HCT116 (cell line): ENCODE measurements at places on chromosomes 11 and 22.

GRCh38 chr11:35163209-35163608 lies 24.2 kb downstream of the CD44 start:
- no peak for DNase-seq

DNA sequence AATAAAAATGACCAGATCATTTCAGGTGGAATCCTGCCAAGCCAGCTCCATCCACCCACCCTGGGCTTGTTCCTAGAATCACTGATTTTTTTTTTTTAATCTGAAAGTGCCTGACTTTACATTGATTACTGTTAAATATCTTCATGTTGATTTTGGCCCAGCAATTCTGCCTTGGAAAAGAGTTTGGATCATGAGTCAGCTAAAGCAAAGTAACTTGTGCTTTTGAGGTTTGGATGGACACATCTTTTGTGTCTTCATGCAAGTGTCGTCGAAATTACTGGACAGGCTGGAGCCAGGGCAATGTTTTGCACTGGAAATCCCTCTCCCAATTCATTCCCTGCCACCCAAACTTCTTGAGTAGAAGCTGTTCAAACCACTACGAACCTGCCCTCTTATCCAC lies 164.0 kb upstream of the SYT13 start:
- DNase-seq = no peak

DNA sequence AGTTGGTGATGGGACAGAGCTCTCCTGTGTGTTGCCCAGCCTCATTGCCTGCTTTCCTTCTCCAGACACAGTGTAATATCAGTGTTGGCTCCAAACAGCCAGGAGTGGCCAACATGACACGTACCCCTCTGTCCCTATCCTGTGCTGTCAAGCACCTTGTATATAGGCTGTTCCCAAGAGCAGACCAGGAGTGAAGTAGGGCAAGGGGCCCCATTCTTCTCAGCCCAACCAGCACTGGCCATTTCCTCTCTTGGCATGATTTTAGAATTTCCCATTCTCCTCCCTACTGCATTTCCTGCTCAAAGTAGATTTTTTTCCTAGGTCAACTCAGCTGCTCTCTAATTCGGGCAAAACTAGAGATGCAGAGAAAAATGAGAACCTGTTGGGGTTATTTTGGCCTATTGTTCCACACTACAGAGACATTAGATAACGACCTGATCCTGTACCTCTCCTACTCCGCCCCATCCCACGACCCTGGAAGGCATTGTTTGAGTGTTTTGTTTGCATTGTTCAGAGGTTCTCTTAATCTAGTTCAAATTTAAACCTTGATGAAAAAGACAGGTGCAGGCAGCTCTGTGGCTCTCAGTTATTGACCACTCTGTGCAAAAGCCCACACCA lies 95.6 kb downstream of the RASSF10 start:
- DNase-seq = no peak

DNA sequence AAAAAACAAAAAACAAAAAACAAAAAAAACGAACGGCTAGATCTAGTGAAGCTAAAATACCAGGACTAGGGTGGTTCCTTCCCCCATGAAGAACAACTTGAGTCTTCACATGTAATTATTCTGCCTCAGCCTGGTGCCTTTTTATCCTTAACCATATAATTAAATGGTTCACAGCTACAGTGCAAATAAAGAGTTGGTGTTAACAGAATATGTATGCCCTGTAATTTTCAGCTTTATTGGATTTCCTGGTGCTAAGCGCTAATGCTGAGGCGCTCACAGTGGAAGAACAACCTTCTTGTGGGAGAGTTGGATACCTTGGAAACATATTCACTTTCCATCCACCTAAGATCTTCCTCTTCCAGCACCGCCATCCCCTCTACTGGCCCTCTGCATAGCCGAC lies 158.5 kb upstream of the SORL1-AS1 start:
- DNase-seq = no peak

- no peak for DNase-seq
Measured at GRCh38 chr11:67356864-67357561, 3.7 kb upstream of the POLD4 start.

DNA sequence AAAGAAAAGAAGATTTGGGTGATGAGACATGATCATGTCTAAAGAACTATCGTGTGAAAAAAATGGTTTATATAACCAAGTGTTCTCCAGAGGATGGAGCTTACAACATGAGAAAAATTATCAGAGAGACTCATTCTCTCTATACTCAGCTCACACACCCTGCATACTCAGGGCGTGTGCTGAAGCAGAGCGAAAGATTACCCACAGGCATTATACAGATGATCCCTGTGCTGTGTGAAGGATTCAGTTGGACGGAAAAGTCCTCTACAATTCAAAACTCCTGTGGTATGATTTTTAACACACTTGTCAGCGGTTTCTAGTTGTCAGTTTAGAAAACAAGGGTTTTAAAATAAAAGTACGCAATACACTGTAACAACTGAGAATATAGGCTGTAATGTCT lies 267.3 kb downstream of the DLG2 start:
- DNase-seq = no peak

- DNase-seq = no peak
Measured at GRCh38 chr11:44580701-44581100, 15.2 kb downstream of the CD82 start.

GRCh38 chr11:106421676-106422292 lies 344.3 kb downstream of the AASDHPPT start:
- no peak for DNase-seq

DNA sequence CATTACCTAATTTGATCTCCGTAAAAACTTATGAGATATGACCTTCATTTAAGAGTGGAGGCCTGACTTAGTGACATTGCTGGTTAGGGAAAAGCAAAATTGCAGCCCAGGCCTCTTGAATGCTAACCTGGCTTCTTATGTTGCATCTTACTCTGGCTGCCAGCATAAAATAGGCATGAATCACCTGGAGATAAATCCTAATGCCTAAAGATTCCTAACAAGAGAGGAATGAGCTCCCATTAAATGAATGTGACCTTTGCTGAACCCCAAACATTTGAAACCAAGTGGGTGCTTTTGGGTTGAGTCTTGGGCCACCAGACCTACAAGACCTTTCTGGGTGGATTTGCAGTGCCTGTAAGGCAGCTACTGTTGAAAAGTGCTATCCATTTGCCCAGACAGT lies 1145.6 kb upstream of the TENM4 start:
- DNase-seq = no peak

DNA sequence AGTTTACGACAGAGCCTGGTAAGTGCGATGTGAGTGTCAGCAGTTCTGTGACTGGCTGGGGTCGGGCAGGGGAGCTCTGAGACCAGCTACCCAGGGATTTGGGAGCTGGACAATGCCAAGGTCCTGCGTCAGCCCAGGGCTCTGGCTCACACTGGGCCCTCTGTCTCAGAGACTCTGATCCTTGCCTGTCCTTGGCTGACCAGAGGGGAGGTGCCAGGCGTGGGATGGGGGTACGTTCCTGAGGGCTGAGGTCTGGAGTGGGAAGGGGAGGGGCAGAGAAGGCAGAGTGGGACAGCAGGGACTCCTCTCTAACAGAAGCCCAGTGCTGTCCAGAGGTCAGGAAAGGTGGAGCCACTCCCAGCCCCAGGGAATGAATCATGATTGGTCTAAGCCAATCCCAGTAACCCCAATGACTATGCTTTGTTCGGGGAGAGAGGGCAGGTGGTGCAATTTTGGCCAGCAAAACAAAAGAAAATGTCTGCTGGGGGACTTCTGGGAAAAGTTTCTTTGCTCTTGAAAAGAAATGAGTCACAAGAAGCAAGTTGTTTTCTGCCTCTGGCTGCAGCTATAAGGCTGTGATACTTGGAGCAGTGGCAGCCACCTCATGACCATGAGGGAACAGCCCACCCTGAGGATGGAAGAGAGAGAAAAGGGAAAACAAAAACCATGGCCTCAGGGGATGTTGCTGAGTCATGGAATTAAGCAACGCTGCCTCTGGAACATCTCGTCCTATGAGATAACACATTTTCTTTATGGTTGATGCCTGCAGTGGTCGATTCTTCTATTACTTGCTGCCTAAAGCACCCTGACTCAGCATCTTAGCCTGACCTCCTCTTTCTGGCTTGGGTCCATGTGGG lies 108.3 kb downstream of the CHST1 start:
- no peak for DNase-seq

DNA sequence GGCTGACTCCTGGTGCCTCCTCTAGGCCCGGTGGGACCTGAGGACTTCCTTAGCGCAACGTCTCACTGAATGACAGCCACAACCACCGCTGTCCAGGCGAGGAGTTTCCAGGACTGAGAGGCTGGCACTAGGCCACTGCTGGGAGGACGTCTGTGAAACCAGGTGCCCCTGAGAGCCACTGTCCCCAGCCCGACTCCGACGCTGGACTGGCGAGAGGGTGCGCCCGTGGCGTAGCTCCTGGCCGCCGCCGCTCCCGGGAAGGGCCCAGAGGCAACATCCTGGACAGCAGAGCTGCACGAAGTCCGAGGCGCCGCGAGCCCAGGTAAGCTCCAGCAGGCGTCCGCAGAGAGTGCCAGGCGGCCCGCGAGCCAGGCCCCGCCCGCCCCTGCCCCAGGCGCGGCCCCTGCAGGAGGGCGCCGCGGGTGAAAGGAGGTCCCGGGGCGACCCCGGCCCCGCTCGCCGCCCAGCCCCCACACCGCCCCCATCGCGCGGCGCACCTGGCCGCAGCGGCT lies 525 bp downstream of the DGCR2 start:
- DNase-seq = no peak

- no peak for DNase-seq
Measured at GRCh38 chr22:33467080-33467479, 408.9 kb upstream of the SYN3 start.

DNA sequence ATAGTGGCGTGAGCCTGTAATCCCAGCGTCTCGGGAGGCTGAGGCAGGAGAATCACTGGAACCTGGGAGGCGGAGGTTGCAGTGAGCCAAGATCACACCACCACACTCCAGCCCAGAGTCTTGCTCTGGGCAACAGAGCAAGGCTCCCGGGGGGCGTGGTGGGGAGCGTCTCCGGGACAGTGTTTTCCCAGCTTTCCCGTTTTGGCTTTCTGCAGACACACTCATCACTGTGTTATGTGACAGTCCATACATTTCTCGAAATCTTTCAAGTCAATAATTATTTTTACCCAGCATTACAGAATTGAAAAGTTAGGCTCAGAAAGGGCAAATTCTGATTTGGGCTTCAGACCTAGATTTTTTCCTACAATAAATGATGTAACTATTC lies 31.7 kb downstream of the NEAT1 start:
- no peak for DNase-seq

DNA sequence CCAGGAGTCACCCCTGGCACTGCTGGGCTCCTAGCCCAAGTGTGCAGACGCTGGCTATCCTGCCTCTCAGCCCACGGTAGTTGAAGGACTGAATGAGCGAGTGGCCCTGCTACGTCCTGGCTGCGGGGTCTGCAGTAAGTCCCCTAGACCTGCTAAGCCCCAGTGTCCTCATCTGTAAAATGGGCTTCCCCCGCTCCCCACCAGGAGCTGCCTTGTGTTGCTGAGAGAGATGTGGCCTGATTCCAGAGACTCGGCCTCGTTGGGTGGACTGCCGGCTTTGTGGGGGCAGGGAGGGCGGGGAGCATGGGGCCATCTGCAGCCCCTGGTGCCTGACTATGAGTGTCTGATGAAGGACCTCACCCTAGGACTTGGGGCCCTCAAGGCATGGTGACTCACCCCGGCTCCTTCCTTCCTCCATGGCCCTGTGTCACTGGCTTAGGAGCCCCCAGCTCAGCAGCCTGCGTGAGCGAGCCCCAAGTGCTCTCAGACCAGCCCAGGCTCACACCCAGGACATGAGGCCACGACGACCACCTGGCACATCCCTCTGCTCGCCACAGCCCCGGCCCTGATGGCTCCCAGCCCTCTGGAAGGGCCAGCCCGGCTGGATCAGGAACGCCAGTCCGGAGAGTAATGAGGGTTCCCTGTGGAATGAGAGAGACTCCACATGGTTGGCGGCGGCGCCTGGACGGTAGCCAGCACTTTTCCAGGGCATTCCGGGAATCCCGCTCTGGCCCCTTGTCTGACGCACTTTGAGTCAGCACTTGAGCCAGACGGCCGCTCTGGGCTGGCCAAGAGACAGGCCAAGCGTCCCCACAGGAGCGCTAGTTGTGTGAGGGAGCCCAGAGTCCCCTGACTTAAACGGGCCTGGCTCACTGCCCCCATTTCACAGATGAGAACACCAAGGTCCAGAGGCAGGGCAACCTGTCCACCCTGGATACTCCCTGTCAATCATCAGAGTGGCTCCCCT lies 50.5 kb upstream of the SHISAL1 start:
- no peak for DNase-seq

GRCh38 chr11:125074511-125075241 lies 11.6 kb downstream of the SLC37A2 start:
- DNase-seq = no peak

DNA sequence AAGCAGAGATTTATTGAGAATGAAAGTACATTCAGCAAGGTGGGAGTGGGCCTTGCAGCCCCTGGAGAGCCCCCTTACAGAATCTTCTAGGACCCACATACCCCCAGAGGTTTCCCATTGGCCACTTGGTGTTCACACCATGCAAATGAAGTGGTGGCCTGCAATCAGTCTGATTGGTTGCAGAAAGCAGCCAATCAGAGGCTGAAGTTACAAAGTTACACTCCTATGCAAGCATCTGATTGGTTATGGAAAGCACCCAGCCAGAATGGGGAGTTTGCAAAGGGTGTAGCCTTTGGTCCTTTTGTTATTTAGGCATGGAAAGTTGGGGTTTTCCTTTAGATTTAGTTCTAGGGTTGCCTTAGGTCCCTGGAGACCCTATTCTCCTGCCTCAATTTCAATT lies 34.9 kb downstream of the UVRAG start:
- no peak for DNase-seq

- DNase-seq = no peak
Measured at GRCh38 chr11:1387521-1387920, 2.2 kb upstream of the BRSK2 start.

- no peak for DNase-seq
Measured at GRCh38 chr11:76025068-76025467, 181.2 kb downstream of the WNT11 start.

GRCh38 chr11:20881328-20882079 lies 212.1 kb downstream of the NELL1 start:
- DNase-seq = no peak

DNA sequence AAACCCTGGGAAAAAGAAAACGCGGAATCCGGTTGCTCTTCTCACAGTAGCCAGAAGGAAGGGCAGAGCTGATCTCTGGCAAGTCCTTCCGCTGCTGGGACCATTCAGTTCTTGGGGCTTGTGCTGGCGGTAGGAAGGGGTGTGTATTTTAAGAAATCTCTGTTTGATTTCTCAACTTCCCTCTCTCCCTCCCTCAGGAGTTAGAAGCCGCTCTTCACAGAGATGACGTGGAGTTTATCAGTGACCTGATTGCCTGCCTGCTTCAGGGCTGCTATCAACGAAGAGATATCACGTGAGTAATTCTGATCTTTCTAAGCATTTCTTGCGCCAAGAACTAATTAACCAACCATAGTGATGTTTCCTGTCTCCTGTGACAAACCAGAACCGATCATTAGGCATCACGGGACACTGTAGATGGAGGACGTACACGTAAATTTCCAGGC lies 85.9 kb upstream of the SLC25A18 start:
- no peak for DNase-seq

DNA sequence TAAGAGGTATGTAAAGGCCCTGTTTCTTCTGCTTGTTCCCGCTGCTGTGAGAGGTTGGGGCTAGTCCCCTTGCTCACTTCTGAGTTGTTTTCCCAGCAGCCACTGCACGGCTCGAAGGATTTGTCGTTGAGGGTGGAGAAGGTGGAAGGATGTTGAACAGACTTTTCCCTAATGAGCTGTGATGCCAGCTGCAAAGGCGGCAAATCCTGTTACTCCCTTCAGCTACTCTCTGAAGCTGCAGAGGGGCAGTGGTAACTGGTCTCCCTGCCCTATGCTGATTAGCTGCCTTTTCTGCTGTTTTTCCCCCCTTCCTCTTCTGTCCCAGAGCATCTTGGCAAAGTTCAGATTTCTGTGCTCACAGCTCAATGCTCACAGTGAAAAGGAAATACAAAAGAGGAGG lies 90.4 kb upstream of the SLC25A18 start:
- DNase-seq = no peak
